ENCODE measurements at places on chromosomes 11 and 22.

DNA sequence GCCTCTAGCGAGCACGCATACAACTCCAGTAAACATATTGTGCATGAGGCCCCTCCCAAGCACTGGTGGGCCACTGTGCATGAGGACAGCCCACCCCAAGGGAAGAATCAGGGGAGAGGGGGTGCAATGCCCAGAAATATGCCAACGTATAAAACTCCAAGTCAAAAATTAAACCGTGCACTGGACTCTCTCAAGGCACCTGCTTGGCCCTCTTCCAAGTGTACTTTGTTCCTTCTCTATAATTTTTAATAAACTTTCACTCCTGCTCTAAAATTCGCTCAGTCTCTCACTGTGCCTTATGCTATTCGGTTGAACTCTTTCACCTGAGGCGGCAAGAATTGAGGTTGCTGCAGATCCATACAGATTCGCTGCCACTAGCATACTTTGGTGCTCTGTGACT is 465.3 kb upstream of the TENM4 start:
- DNase-seq = no peak

- DNase-seq = no peak
Observed at GRCh38 chr11:85844439-85845123, 10.6 kb upstream of the CCDC83 start.

GRCh38 chr22:40035351-40035750 is 40.6 kb downstream of the FAM83F start:
- no peak for DNase-seq

DNA sequence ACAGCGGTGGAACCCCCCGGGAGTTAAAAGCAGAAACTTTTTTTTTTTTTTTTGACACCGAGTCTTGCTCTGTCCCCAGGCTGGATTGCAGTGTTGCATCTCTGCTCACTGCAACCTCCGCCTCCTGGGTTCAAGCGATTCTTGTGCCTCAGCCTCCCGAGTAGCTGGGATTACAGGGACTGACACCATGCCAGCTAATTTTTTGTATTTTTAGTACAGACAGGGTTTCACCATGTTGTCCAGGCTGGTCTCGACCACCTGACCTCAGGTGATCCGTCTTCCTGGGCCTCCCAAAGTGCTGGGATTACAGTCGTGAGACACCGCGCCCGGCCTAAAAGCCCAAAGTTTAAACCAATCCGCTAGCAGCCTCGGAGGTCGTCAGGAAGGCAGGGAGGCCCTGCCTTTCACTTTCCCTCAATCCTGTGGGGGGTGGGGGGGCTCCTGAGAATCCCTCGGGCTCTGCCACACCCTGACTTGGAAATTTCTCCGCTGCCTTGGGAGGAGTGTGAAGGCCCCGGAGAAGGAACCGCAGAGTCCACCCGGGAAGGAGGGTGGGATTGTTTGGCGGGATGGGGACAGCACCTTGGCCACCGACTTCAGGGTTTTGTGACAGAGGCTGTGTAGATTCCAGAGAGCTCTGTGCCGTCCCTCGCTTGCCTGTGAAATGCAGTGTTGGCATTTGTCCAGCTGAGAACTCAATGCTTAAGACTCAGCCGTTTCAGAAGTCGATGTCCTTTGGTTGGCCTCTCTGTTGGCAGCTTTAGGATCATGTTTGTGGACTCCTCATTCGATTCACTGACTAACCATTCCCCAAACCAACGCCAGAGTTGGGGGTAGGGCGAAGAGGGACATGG is 1.0 kb downstream of the ARHGAP8 start:
- DNase-seq = no peak

- DNase-seq = no peak
Observed at GRCh38 chr22:40334899-40335298, 11.4 kb upstream of the ADSL start.

- no peak for DNase-seq
Observed at GRCh38 chr11:34907934-34908593, 8.1 kb downstream of the APIP start.

GRCh38 chr22:45516923-45517675 is 14.4 kb downstream of the FBLN1 start:
- no peak for DNase-seq

- DNase-seq = no peak
Observed at GRCh38 chr11:104908186-104908531, 9.9 kb upstream of the CASP12 start.

GRCh38 chr11:74932169-74932568 is 16.7 kb downstream of the XRRA1 start:
- DNase-seq = no peak

DNA sequence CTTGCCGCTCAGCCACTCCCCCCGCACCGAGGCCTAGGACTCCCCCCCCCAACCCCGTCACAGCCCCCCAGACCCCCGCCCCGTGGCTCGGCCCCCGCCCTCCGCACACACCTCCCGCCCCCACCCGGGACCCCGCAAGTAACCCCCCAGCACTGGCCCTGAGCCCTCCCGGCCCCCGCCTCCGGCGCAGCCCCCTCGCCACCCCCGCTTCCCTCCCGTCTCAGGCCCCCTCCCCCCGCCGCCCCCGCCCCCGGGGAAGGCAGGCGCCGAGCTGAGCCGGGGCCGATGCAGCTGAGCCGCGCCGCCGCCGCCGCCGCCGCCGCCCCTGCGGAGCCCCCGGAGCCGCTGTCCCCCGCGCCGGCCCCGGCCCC is 1.5 kb downstream of the SHANK3 start:
- no peak for DNase-seq

- no peak for DNase-seq
Observed at GRCh38 chr22:36901411-36902142, 11.9 kb upstream of the CSF2RB start.

DNA sequence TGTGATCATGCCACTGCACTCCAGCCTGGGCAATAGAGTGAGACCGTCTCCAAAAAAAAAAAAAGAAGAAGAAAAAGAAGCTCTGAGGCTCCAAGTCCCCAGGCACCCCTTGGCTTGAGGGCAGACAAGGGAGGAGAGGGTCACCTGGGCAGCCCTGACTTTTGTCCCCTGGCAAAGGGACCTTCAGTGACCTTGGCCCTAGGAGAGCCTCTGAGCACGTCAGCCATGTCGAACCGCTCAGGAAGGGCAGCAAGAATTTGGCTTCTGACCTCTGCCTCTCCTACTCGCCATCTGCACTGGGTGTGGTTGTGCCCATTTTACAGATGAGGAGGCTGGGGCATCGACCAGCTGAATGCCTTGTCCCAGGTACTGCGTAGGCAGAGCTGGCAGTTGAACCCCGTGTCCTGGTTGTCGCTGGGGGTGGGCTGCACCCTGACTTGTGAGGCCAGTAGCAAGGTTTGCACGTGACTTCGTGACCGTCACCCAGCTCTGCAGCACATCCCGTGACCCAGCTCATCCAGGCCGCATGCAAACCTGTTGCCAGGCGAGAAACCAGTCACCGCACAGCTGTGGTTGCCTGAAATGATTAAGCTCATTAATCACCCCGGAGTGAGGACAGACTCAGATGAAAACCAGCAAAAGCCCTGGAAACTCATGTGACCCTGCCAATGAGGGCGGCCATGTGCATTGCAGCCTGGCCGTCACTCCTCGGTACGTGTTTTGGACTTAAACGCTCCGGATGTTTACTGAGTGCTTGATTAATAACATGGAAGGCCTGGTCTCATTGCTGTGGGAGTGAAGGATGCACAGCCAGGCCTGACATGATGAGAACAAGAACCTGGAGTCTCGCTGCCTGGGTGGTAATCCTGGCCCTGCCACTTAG is 47.7 kb upstream of the PPP6R3 start:
- no peak for DNase-seq

DNA sequence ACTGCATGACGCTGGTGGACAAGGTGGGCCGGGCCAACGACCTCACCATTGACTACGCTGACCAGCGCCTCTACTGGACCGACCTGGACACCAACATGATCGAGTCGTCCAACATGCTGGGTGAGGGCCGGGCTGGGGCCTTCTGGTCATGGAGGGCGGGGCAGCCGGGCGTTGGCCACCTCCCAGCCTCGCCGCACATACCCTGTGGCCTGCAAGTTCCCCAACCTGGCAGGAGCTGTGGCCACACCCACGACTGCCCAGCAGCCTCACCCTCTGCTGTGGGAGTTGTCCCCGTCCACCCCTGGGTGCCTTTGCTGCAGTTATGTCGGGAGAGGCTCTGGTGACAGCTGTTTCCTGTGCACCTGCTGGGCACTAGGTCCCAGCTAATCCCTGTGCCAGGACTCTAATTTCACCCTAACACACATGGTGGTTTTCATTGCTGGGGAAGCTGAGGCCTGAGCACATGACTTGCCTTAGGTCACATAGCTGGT is 49.0 kb upstream of the PPP6R3 start:
- no peak for DNase-seq

DNA sequence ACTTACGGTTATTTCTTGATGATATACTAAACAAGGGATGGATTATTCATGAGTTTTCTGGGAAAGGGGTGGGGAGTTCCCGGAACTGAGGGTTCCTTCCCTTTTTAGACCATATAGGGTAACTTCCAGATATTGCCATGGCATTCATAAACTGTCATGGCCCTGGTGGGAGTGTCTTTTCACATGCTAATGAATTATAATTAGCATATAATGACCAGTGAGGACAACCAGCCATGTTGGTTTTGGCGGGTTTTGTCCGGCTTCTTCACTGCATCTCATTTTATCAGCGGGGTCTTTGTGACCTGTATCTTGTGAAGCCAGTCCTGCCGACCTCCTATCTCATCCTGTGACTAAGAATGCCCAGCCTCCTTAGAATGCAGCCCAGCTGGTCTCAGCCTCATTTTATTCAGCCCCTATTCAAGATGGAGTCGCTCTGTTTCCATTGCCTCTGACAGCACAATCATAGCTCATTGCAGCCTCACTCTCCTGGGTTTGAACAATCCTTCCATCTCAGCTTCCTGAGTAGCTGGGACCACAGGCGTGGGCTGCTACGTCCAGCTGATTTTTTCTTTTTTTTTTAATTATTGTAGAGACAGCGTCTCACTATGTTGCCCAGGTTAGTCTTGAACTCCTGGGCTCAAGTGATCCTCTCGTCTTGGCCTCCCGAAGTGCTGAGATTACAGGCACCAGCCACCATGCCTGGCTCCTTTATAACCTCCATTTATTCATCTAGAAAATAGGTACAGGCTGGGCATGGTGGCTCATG is 52.6 kb upstream of the EMID1 start:
- no peak for DNase-seq

DNA sequence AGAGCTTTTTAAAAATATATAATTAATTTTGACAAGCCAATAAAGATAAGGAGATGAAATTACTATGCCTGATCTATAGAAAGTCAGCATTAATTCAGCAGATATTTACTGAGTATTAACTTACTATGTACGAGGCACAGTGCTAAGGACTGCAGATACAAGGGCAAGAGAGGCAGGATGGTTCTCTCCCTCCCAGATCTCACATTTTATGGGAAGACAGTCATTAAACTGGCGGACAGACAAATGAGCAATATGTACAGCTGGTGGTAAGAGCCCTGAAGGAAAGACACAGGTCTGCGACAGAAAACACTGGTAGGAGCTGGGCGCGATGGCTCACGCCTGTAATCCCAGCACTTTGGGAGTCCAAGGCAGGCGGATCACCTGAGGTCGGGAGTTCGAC is 36.8 kb downstream of the MCHR1 start:
- DNase-seq = no peak

- DNase-seq = no peak
Observed at GRCh38 chr22:24833881-24834495, 28.0 kb downstream of the SGSM1 start.

- DNase-seq = no peak
Observed at GRCh38 chr11:126502982-126503381, 147.5 kb downstream of the ST3GAL4 start.

DNA sequence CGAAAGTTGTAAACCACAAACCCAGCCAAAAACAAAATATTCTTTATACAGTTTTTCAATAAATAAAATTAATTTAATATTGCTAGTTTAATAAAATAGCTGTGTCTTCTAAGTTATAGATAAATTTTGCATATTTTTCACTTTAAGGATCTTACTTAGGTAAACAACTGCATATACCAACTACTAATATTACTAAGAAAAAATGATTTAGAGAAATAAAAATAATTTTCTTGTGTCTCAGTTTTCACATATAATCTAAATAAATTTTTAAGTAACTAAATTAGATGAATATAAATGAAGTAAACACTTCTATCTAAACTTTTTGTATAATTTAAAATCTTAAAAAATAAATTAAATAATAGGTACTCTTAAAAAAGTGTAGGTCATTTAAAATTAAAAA is 67.1 kb upstream of the TOP3B start:
- DNase-seq = no peak

GRCh38 chr11:119525180-119525866 is 102.4 kb upstream of the THY1 start:
- DNase-seq = no peak

GRCh38 chr11:62930157-62930556 is 9.0 kb upstream of the CHRM1 start:
- no peak for DNase-seq

DNA sequence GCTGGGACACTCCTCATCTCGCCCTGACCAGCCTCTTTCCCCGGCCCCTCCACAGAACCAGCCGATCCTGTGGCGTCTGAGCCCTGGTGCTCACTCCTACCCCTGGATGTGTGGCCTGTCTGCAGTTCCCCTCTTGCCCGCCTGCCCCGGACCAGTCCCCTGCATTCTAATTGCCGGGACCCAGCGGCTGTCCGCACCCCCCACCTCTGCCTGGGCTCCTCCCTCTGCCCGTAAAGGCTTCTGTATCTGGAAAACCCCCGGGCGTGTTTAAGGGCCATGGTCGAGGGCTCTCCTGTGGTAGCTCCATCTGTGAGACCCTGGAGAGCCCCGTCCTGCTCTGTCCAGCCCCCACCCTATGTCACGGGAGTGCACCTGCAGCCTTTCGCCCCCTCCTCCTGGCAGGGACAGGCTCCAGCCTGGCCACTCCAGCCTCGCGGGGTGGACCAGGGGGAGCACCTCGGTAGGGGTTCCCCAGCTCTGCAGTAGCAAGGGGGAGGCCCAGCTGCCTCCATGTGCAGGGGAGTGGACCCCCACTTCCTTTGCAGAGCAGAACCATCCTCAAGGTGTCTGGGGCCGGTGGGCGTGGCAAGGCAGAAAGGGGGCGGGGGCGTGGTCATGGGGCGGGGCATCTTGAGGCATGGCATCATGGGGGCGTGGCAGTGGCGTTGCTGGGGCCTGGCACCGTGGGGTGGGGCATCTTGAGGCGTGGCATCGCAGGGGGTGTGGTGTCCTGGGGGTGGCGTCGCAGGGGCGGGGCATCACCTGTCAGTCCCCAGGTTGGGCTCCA is 430.4 kb downstream of the TBC1D22A start:
- DNase-seq = no peak

DNA sequence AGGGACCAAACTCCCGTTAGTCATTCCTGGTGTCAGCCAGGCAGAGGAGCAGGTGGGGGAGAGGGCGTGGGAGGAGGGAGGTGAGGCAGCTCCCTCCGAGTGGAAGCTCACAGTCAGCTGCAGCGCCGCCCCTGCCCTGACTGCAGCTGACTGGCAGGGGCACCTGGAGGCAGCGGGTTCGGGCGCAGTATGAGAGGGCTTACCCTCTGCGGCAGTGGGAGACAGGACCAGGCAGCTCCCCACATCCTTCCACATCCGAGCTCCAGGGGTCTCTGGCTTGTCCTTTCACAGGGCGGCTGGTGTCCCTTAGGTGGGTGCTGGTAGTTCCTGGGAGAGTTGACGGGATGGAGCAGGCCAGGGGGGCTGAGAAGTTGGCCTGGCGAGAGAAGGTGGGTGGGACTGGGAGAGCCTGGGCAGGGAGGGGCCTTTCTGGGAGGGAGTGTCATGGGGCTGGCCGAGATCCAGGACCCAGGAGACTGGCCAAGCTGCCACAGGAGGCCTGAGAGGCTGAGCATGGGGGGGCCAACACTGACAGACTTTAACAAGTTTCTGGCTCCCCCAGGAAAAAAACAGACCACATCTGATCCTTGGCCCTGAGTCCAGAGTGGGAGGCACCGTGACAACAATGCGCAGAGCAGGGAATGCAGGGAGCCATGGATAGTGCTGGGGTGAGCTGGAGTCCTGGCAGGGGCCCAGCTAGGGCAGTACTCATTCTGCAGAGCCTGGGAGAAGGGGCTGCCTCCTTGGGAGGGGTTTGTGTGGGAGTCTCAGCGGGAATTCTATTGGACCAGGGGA is 4.9 kb downstream of the ADORA2A start:
- DNase-seq = no peak
